ENCODE measurements at places on chromosomes 4 and X.

- no peak for ATAC-seq
These were observed 222.2 kb downstream of the KCNIP4 start for GRCh38 chr4:21726255-21726815.

DNA sequence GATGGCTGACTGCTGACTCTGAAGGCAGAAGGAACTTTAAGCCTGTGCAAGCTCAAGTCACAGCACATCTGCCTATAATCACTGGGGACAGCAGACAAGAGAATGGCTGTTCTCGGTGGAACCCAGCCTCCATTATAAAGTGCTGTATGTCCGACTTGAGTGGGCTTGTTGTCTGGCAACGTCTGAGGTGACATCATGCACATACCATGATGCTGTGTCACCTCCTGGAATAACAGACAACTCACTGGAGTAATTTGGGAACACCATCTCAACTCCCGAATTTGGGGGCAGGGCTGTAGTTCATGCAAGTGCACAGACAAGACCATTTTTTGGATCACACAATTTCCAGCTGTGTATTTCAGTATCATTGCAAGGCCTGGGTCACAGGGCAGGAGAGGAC, 59.8 kb upstream of the GPM6B start:
- ATAC-seq = no peak

DNA sequence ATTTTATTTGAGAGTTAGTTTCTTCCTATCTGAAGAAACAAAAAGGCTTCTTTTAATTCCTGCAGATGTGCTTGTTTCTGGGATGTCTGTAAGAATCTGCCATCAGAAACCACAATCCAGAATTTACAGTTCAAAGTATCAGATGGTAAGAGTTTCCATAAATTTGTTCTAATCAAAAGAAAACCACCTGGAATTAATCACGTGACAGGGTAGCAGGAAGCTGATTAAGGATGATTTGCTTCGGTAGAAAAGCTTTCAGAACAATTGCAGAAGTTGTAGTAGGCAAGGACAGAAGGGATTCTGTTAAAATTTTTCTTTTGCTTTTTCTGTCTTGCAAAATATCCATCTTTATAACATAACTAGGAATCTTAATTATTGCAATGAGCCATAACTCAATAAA, 1975.1 kb upstream of the AGA start:
- no peak for ATAC-seq

- no peak for ATAC-seq
These were observed 273.5 kb upstream of the FAM241A start for GRCh38 chr4:111871802-111872201.

- ATAC-seq = no peak
These were observed 19.6 kb downstream of the CD40LG start for GRCh38 chrX:136667446-136668168.

GRCh38 chr4:154527308-154527707, 22.9 kb downstream of the PLRG1 start:
- no peak for ATAC-seq

DNA sequence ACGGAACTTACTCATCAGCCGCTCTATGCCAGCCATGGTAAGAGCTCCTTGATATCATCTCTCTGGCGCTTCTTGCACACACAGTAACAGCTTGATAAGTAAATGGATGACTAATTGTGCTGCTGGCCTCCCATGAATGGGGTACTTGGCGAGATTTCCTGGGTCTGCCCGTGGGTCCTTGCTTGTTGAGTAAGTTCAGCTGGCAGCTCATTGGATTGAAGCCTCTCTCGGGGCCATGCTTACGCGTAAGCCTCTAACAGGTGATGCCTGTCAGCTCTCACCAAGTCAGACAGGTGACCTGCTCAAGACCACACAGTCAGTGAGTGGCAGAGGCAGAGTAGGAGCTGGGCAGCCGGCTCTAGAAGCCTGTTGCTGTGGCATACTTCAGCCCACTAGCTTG, 7.7 kb downstream of the NSG1 start:
- ATAC-seq = no peak

DNA sequence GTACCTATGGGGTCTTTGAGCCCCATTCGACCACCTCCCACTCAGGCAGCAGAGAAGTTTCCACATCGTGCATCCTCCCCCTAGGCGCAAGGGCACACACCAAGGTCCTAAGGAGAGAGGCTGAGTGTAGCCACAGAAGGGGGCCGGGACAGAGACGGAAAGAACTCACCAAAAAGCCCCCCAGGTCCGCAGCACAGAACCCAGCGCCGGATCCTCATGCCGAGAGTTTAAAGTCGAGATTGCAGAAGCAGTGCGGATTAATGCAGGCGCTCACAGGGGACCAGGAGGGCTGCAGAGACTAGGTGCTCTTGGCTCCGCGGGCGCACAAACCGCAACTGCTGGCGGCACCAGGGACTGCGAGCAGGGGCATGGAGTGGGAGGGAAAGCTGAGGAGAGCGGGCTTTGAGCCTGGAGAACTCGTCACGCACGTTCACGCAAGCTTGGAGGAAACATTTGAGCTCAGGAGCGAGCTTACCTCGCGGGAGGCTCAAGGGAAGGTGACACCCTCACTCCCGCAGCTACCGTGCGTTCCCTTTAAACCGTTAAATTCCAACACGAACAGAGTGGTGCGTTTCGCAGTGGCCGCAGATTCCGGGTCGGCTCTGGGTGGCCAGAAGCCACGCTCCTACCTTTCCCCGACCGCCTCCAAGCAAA, 8.5 kb downstream of the NKX3-2 start:
- ATAC-seq = no peak

DNA sequence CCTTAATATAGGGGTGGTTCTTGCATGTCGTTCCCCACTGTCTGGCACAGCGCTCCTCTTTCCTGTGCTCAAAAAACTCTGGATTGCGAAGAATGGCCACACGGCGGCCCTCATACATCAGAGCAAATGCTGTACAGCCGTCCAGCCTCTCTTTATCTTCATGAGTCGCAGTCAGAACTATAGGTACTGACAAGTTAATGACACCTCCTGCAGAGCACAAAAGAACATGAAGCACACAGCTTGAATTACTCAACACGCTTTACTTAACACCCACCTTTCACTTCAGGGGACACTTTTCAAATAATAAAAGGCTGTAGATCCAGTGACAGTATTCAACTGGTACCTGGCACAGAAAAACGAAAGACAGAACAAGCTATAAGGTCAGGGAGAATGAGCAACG, 65.3 kb downstream of the PAPSS1 start:
- ATAC-seq = no peak

- ATAC-seq = no peak
These were observed 8.5 kb downstream of the HTT start for GRCh38 chr4:3082925-3083515.

Data from activated CD4-positive, CD25-positive, alpha-beta regulatory T cell treated with anti-CD3 and anti-CD28 coated beads, Interleukin-2, amount 50 U/mL, for 24 hours (primary cell).